Stimulated activated CD8-positive, alpha-beta memory T cell treated with anti-CD3 and anti-CD28 coated beads, Interleukin-4, amount 100 ng/mL, for 1 hour (primary cell): ENCODE measurements at places on chromosomes 4 and X.

DNA sequence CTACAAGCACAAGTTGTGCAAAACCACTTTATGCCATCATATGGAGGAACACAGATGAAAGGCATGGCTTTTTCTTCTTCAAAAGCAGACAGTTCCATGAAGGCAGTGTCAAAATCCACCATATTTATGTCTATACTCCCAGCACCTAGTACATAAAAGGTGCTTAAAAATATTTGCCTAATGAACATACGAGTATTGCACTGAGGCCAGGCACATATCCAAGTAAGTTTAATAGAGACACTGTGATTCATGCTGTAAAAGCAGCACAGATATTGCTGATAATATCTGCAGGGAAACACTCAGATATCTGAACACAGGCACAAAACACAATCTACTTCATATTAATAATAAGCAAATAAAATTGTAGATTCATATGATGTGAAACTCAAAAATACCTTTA, 48.1 kb upstream of the CXCL8 start:
- DNase-seq: no peak

DNA sequence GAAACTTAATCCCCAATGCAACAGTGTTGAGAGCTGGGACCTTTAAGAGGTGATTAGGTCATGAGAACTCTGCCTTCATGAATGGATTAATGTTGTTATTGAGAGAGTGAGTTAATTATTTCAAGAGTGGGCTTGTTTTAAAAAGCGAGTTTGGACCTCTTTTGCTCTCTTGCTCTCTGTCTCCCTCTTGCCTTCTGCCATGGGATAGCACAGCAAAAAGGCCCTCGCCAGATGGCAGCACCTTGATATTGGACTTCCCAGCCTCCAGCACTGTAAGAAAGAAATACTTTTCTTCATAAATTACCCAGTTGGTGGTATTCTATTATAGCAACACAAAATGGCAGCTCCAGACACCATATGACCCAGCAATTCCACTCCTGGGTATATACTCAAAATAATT, 7.0 kb upstream of the ATP6AP2 start:
- no peak for DNase-seq

- no peak for DNase-seq
Measured at GRCh38 chr4:54367059-54367458, 138.0 kb downstream of the PDGFRA start.

DNA sequence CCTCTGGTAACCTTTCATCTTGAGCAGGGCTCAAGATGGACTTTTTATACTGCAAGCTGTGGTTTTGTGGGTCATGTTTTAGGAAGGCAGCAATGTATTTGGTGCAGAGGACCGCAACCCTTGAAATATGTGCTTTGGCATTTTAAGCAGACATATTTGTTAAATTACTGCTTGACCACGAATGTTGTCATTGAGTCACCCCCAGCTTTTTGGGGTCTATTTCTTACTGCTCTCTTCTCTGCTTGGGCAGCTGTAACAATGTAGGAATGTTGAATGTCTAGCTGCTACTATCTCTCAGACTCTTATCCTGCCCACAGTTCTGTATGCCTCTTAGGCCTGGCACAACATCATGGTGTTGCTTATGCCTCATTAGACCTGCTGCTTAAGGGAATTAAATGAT, 6.0 kb downstream of the RBPJ start:
- no peak for DNase-seq

DNA sequence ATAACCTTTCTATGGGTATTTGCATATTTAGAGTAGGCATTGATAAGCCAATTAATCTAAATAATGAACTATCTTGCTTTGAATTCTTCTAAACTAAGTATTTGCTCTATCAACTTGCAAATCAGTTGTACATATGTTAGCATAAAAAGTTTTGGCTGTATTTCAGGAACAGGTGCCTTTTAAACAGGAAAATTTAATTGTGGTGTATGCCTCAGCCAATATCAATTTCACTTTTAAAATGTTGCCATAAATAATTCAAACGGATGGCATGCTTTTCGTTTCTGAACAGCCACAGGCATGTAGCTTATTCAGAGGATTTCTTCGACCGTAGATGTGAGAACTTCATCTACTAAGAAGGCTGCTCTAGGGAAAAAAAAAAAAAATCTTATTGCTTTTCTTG, 99.9 kb downstream of the DCLK2 start:
- no peak for DNase-seq

GRCh38 chr4:95158626-95159025, 390.1 kb downstream of the UNC5C start:
- DNase-seq: no peak

- DNase-seq: no peak
Measured at GRCh38 chr4:8647626-8648025, 55.1 kb downstream of the CPZ start.

- no peak for DNase-seq
Measured at GRCh38 chr4:169416997-169417396, 146.2 kb upstream of the SH3RF1 start.

- no peak for DNase-seq
Measured at GRCh38 chrX:118862091-118862490, 38.5 kb downstream of the ZCCHC12 start.

DNA sequence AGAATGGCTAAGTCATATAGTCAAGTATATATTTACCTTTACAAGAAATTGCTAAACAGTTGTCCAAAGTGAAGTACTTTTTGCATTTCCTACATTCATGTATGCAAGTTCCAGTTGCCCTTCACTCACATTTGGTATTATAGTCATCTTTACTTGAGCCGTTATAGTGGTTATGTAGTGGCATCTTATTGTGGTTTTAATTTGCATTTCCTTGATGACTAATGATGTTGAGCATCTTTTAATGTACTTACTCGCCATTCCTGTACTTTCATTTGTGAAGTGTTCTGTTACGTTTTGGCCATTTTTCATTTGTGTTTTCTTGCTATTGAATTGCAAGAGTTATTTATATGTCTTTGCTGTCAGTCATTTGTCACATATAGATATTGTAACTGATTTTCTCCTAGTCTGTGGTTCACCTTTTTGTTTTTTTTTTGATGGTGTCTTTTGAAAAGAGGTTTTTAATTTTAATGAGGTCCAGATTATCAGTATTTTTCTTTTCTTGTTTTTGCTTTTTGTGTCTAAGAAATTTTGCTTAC, 27.6 kb downstream of the ARFIP1 start:
- no peak for DNase-seq

GRCh38 chrX:36986231-36986630, 21.9 kb upstream of the FAM47C start:
- no peak for DNase-seq
